ENCODE measurements at places on chromosomes 4 and X. TPM values are rescaled to one million over a fixed set of nuclear protein-coding genes. Genes with fewer than 3 reads are reported as not detected.

DNA sequence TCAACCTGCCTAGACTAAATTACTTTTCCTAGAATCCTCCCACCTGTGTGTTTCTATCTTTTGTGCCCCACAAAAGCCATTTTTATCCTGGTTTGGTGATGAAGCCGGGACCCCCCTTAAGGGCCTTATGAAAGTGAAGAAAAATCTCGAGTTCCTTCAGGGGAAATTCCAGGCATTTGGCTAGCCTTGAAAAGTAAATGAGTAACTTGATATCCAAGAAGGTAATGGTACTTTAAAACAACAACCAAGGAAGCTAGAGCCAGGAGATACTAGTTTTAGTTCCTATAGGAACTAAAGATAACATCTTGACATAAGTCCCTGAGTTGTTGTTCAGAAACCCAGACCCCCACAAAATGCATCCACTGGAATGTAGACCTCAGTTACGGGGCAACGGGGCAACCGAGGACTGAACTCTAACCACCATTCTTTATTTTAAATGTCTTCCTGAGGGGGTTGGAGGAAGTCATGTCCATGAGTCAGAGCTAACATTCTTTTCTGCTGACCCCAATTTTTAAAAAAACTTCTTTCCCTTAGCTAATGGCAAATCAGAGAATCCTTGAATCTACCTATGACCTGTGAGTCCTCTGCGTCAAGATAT lies 73.9 kb downstream of the VCX3A start:
- DNase-seq: no peak
- no peak overlapping the region for H3K4me3 ChIP-seq
- no peaks in the 10 kb centered on the region for H3K27me3 ChIP-seq
- H3K36me3 ChIP-seq: no peaks in the 10 kb centered on the region

- H3K27me3 ChIP-seq: no peaks in the 10 kb centered on the region
- peaks cover 18% of the 10 kb centered on the region for H3K4me1 ChIP-seq
- 0 out of 2 replicates have a peak overlapping the region, but pooled peaks have one; percentile 65 for H3K27ac ChIP-seq
- H3K36me3 ChIP-seq: no peaks in the 10 kb centered on the region
- H3K4me3 ChIP-seq: no peak overlapping the region
- no peak for DNase-seq
Measured at GRCh38 chr4:162131256-162131655, 32.5 kb downstream of the FSTL5 start.

DNA sequence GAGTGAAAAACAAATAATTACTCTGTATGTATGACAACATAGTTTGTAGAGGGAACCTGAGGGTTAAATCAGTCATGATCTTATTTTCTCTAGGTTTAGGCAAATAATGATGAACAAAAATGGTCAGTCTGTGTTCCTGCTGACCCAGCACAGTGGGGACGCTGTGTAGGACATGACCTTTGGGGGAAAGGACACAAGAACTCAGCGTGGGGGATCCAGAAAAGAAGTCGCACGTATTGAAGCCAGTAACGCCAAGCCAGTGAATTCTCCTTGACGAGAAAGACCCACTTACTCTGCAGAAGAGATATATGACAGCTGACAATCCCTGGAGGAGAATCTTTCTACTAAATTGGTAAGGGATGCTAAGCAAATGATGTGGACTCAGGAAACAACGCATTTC lies 36.6 kb downstream of the HELT start:
- peak overlapping the region; percentile 48 for H3K4me3 ChIP-seq
- peaks cover 9% of the 10 kb centered on the region for H3K27me3 ChIP-seq
- peak overlapping the region; percentile 88 for H3K27ac ChIP-seq
- DNase-seq: no peak

- H3K27me3 ChIP-seq: peaks cover 71% of the 10 kb centered on the region
- H3K27ac ChIP-seq: no peak overlapping the region
- peaks cover 4% of the 10 kb centered on the region for H3K36me3 ChIP-seq
- DNase-seq: no peak
- H3K4me1 ChIP-seq: peaks cover 11% of the 10 kb centered on the region
- H3K4me3 ChIP-seq: no peak overlapping the region
Measured at GRCh38 chr4:56650262-56651055, 30.6 kb downstream of the HOPX start.

DNA sequence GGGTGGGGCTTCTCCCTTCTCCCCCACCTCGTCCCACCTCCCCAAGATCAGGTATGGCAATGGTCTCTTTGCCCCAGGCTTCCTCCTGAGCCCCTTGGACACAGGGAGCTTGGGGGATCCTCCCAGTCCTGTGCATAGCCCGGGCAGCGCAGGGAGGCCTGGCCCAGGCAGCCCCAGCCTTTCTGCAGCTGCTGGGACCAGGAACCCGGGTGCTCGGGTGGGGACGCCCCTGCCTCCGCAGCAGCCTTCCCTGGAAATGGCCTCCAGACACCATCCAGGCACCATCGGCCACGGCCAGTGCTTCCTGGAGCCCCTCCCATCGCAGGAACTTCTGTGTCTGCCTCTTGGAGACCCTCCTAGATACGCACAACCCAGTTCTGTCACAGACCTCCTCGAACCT lies 5.9 kb upstream of the MXD4 start:
- H3K4me1 ChIP-seq: peaks cover 9% of the 10 kb centered on the region
- peaks cover 7% of the 10 kb centered on the region for H3K27me3 ChIP-seq
- no peak overlapping the region for H3K27ac ChIP-seq
- no peak for DNase-seq
- H3K36me3 ChIP-seq: no peaks in the 10 kb centered on the region

DNA sequence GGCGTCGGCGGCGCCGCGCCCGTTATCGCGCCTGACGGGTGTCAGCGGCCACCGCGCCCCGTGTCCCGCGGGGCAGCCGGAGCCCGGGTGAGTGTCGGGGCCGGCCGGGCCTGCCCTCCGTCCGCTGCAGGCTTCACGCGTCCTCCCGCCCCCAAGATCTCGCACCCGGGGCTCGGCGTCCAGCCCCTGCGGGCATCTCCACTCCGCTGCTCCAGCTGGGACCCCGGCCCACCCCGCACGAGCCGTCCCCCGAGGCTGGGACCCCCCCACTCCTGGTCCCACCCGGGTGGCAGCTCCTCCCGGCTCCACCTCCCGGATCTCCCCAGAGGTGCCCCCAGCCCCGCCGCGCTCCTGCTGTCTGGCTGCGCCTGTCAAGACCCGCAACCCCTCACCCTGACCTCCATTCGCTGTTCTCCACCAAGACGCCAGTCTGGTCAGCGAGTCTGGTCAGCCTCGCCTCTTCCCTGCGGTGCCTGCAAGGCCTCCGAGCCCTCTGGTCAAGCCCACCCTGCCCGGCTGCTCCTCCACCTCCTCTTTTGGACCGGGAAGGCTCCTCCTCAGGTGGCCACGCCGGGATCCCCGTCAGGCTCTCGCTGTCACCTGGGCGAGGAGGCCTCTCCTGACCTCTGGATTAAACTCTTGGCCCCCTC lies 66.0 kb upstream of the NKX1-1 start:
- H3K27me3 ChIP-seq: peaks cover 14% of the 10 kb centered on the region
- no peaks in the 10 kb centered on the region for H3K4me1 ChIP-seq
- peaks cover 5% of the 10 kb centered on the region for H3K36me3 ChIP-seq
- no peak overlapping the region for H3K27ac ChIP-seq

GRCh38 chrX:102339312-102340298 lies 92.6 kb downstream of the NXF2 start:
- H3K27me3 ChIP-seq: no peaks in the 10 kb centered on the region
- peak; percentile 10 for DNase-seq
- no peak overlapping the region for H3K27ac ChIP-seq

GRCh38 chr4:151000747-151001429 lies 14.2 kb downstream of the LRBA start:
- no peaks in the 10 kb centered on the region for H3K27me3 ChIP-seq
- H3K27ac ChIP-seq: no peak overlapping the region
- H3K4me3 ChIP-seq: no peak overlapping the region

DNA sequence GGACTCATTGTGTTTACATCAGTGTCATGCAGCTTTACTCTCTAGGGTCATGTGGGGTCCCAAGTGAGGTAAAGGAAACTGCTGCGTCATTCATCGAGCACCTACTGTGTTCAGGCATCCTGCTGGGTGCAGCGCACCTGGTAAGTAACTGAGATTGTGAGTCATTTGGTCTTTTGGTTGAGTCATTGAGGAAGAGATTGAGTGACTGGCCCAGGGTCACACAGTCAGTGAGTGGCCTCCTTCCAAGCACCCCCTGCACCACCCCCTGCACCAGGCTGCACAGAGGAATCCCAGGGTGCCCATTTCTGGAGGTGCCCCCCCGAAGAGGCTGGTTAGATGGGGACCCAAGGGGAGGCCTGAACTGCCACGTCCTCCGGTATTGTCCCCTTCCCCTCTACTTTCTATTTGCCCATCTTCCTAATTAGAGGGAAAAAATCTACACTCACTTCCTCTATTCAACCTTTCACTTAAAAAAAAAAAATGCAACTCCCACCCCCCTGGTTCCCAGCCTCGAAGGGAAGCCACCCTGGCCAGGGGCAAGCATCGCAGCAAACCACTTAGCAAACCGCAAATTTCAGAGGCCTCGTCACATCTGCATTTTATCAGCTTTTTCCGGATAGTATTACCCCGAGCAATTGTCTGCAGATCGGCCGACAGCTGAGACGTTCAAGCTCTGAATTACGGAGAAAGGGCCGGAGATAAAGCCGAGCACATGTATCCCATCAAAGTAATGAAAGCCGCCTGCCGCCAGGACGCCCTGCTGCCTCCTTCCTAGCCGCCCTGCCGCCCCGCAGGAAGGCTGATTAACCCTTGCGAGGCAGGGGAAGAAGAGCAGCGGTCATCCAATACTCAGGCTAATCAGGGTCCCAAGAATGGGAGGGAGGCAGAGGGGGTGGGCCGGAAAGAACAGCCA lies 96.3 kb upstream of the MSX1 start:
- DNase-seq: peak; percentile 38
- H3K27me3 ChIP-seq: peaks cover 23% of the 10 kb centered on the region
- peak overlapping the region; percentile 50 for H3K4me3 ChIP-seq
- no peaks in the 10 kb centered on the region for H3K36me3 ChIP-seq
- peaks cover 61% of the 10 kb centered on the region for H3K4me1 ChIP-seq

- DNase-seq: no peak
- H3K4me1 ChIP-seq: peaks cover under 1% of the 10 kb centered on the region
- H3K27ac ChIP-seq: no peak overlapping the region
- no peaks in the 10 kb centered on the region for H3K27me3 ChIP-seq
- H3K4me3 ChIP-seq: no peak overlapping the region
Measured at GRCh38 chr4:82458729-82459128, 28.3 kb downstream of the ENOPH1 start.

- no peaks in the 10 kb centered on the region for H3K36me3 ChIP-seq
- no peak for DNase-seq
- no peaks in the 10 kb centered on the region for H3K27me3 ChIP-seq
- peaks cover 23% of the 10 kb centered on the region for H3K4me1 ChIP-seq
Measured at GRCh38 chr4:180674619-180675358, 1568.4 kb upstream of the TENM3 start.

GRCh38 chr4:99564921-99565320 lies 1.1 kb upstream of the TRMT10A start:
- H3K4me3 ChIP-seq: peak overlapping the region; percentile 49
- 0 out of 2 replicates have a peak, but pooled peaks cover 3% of the 10 kb centered on the region for H3K4me1 ChIP-seq
- no peaks in the 10 kb centered on the region for H3K27me3 ChIP-seq
- no peak for DNase-seq
- H3K36me3 ChIP-seq: no peaks in the 10 kb centered on the region
- H3K27ac ChIP-seq: no peak overlapping the region

DNA sequence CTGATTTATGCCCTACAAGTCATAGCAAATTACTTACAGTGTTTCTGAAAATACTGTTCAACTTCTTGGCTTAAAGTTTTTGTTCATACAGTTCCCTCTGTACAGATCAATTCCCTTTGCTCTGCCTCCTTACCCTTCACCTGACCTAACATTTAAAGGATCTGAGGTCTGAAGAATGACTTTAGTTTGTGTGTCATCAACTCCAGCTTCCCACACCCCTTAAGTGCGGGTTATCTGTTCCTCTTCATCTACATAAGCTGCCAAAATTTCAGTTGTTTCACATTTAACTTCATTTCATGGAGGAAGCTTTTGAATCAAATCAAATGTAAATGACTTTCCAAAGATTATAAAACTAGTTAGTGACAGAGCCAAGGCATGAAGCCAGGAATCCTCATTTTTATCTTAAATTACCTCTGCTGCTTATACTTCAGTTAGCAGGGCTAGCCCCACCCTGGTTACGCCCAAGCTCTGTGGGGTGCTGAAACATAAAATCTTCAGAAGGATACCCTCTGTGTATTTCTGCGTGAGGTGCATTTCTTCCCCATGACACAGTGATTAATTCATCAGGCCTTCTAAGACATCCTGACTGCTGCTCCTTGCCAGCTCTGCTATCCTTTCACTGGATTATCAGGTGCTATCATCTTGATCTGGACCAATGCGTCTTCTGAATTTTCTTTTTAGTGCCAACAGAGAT lies 16.5 kb downstream of the CXCL1 start:
- peaks cover 8% of the 10 kb centered on the region for H3K4me1 ChIP-seq
- no peak overlapping the region for H3K4me3 ChIP-seq
- no peaks in the 10 kb centered on the region for H3K27me3 ChIP-seq

- no peaks in the 10 kb centered on the region for H3K36me3 ChIP-seq
- peaks cover 14% of the 10 kb centered on the region for H3K4me1 ChIP-seq
- no peak for DNase-seq
- H3K27me3 ChIP-seq: no peaks in the 10 kb centered on the region
- no peak overlapping the region for H3K27ac ChIP-seq
Measured at GRCh38 chr4:114690571-114690970, 92.0 kb downstream of the UGT8 start.

- H3K4me1 ChIP-seq: no peaks in the 10 kb centered on the region
- H3K4me3 ChIP-seq: no peak overlapping the region
- no peak for DNase-seq
- H3K36me3 ChIP-seq: no peaks in the 10 kb centered on the region
Measured at GRCh38 chr4:129371926-129372325, 276.0 kb downstream of the C4orf33 start.

DNA sequence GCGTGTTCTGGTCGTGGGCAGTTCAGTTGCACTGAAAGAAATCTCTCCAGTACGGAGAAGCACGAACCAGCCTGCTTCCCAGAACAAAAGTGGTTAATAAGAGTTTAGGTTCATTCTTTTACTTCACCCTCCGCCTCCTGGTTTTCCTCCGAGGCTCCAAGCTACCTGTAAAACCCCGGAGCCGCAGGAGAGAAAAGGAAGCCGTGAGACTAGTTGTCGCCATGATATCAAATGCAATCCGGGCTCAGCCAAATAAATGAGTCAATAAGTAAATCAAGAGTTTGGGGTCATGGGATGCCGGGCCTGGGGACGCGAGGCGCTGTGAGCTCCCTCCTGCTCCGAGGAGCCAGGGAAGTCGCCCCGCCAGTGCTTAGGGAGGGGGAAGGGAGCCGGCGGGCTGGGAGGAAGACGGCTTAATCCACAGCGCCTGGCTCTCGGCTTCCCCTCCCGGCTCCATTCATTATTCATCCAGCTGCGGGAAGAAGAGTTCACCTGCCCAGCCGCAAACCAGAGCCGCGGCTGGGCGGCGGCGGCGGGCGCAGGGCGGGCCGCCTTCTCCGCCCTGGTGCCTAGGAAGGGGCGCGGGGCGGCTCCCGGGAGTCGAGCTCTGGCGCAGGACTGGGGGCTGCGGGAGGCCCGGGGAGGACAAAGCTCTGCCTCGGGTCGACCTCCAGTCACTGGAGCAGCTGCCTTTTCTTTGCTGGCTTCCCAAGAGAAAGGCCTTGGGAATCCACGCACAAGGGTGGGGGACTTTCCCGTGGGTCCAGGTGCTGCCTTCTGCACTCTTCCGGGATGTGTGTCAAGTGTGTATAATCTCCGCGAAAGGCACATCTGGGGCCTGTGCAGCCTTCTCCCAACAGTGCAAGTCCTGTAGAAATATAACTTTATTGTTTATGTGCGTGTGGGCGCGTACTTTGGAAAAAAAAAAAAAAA lies 1.7 kb downstream of the FRAS1 start:
- H3K27me3 ChIP-seq: no peaks in the 10 kb centered on the region
- peaks cover 44% of the 10 kb centered on the region for H3K4me1 ChIP-seq
- H3K27ac ChIP-seq: peak overlapping the region; percentile 89
- H3K36me3 ChIP-seq: no peaks in the 10 kb centered on the region
- H3K4me3 ChIP-seq: peak overlapping the region; percentile 93

Gene UGT2B10
- 0.17 TPM for total RNA-seq

Gene NKX6-1
- 0.09 TPM for total RNA-seq

Gene ETDB
- not detected for total RNA-seq

Gene NIPAL1
- total RNA-seq: 7.2 TPM

Gene KLHL13
- 5.9 TPM for total RNA-seq

Gene RNF175
- 5.4 TPM for total RNA-seq

Measured in WTC11 (cell line).